ENCODE measurements at places on chromosomes 5 and 9.

GRCh38 chr5:171221916-171222315, 87.1 kb upstream of the TLX3 start:
- DNase-seq, result no peak

DNA sequence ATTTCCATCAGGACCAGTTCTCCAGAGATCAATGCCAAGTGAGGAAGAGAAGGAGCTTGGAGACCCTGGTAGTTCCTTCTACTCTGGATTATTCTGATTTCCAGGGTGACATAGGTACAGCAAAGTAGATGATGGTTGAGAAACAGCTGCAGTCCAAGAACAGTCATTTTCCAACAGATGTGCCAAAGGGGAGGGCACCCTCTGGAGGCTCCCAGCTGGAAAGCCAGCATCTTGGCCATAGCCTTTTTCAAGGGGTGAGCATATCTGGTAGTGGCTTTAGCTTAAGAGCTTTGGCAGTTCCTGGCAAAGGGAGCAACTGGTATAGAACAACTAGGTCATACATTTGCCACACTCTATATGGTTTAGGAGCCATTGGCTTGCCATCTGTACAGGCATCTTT, 492.7 kb downstream of the RASEF start:
- no peak for DNase-seq

GRCh38 chr5:2101685-2102084, 219.0 kb upstream of the IRX4 start:
- DNase-seq, result no peak

GRCh38 chr5:137146402-137146890, 352.7 kb downstream of the SPOCK1 start:
- no peak for DNase-seq

- DNase-seq, result no peak
Observed at GRCh38 chr5:163563880-163564279, 58.5 kb downstream of the MAT2B start.

- DNase-seq, result no peak
Observed at GRCh38 chr5:148978370-148979082, 84.3 kb downstream of the SH3TC2 start.

GRCh38 chr5:123208668-123209501, 119.8 kb downstream of the PRDM6 start:
- DNase-seq, result no peak

DNA sequence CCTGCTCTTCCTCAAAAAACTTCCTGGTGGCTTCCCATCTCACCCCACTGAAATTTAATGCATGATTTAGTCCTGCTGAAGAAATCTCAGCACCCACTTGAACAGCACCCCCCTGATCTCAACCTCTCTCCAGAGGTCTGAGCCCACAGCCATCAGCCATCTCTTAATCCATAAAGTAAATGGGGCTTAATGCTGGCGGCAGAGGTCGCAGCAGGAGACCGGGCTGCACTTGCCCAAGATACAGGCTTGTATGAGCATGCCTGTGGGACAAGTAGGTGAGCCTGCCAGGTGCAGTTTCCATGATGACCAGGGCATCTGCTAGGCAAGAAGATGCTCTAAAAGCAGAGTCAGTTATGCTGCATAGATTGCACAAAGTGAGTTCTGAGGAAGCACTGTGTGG, 52.4 kb upstream of the CTXN3 start:
- no peak for DNase-seq

DNA sequence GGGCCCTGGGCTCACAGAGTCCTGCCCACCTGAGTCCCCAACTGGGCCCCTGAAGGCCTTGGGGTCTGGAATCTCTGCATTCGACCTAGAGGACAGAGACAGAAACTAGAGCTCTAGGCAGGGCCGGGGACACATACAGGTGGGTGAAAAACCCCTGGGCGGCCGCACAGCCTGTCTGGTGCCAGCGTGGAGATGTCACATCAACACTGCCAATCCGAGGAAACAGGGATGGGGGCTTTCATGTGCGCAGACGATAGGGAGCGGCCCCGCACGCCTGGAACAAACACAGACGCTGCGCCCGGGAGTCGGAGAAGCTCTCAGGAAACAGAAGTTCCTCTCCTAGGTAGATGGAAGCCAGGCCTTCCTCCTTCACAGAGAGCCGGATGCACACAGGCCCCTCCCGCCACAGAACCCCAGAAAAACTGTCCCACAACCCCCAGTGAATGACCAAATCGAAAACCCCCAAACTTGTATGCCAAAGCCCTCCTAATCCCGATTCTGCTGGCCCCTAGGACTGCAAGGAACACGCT, 1.8 kb downstream of the GRM6 start:
- DNase-seq, result no peak

DNA sequence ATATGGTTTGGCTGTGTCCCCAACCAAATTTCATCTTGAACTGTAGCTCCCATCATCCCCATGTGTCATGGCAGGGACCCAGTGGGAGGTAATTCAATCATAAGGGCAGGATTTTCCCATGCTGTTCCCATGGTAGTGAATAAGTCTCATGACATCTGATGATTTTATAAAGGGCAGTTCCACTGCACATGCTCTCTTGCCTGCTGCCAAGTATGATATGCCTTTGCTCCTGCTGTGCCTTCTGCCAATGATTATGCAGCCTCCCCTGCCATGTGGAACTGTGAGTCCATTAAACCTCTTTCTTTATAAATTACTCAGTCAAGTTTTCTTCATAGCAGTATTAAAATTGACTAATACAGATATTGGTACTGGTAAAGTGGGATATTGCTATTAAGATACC, 42.4 kb downstream of the MARCHF11 start:
- DNase-seq, result no peak

- DNase-seq, result no peak
Observed at GRCh38 chr5:161278739-161279660, 267.5 kb downstream of the GABRB2 start.

DNA sequence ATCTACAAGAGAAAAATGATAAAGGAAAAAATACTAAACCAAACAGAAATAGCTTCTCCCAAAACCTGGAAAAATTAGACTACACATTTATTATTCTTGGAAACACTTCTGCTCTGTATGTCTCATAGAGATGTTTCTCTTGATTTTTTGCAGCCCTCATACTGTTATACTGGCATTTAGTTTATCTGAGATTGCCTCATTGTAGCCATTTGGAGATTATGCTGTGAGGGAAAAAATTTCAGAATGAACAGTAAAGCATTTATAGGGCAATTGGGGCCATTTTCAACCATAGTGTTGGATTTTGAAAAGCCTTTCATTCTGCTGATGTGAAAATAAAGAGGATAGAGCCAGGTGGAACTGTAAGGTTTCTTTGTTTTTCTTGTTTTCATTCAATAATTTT, 441.8 kb upstream of the RIOK2 start:
- no peak for DNase-seq

DNA sequence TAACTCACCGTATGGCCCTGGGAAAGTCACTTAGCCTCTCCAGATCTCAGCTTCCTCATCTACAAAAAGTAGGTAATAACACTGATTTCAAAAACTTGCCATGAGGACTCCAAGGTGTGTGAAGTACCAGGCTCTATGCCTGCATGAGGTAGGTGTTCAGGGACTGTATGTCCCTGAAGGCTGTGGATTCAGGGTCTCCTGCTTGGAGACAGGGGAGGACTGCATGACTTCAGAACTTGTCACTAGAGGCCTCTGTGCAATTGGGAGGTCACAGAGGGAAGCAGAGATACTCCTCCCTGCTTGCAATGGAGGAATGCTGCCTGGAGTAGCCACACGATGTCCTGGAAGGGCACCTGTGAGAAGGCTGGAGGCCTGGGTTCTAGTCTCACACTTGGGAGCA, 2.2 kb downstream of the PDGFRB start:
- DNase-seq, result no peak

Data from activated T-helper 2 cell treated with anti-CD3 and anti-CD28 coated beads, Interferon-gamma antibody, Interleukin-2, Interleukin-4, amounts not matched to agents 10 μg/mL and 5 μg/mL and 100 μg/mL, durations not matched to agents 14 hours and 24 hours and 36 hours (primary cell).